Naive thymus-derived CD8-positive, alpha-beta T cell (primary cell): ENCODE measurements at places on chromosomes 13 and 19. TPM values are rescaled to one million over a fixed set of nuclear protein-coding genes. Genes with fewer than 3 reads are reported as not detected.

DNA sequence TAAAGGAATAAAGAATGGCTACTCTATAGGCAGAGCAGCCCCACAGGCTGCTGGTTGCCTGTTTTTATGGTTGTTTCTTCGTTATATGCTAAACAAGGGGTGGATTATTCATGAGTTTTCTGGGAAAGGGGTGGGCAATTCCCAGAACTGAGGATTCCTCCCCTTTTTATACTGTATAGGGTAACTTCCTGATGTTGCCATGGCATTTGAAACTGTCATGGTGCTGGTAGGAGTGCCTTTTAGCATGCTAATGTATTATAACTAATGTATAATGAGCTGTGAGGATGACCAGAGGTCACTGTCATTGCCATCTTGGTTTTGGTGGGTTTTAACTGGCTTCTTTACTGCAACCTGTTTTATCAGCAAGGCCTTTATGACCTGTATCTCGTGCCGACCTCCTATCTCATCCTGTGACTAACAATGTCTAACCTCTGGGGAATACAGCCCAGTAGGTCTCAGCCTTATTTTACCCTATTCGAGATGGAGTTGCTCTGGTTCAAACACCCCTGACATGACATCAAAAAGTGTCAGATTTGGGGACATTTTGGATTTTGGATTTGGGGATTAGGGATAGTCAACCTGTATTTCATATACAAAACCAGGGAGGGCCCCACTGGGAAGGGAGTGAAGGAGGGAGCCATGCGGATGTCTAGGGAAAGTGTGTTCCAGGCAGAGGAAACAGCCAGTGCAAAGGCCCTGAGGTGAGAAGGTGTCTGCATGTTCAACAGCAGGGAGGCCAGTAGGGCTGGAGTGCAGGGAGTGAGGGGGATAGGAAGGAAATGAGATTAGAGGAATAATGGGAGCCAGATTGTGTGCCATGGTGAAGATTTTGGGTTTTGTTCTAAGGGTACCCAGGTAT, 10.9 kb downstream of the FXYD5 start:
- no peak for DNase-seq
- peaks cover 49% of the 10 kb centered on the region for H3K4me1 ChIP-seq
- peaks cover 38% of the 10 kb centered on the region for H3K36me3 ChIP-seq
- H3K27ac ChIP-seq: peak overlapping the region; percentile 79

The TYROBP gene
- total RNA-seq: 3.1 TPM

The NLRP4 gene
- total RNA-seq: not detected

GRCh38 chr13:45773236-45773635, 71.1 kb downstream of the CBY2 start:
- no peaks in the 10 kb centered on the region for H3K36me3 ChIP-seq
- no peak overlapping the region for H3K4me3 ChIP-seq
- H3K27me3 ChIP-seq: peaks cover 12% of the 10 kb centered on the region

GRCh38 chr13:66069570-66069969, 1160.6 kb downstream of the PCDH9 start:
- no peak overlapping the region for H3K4me3 ChIP-seq
- DNase-seq: no peak
- no peaks in the 10 kb centered on the region for H3K27me3 ChIP-seq
- no peaks in the 10 kb centered on the region for H3K36me3 ChIP-seq

DNA sequence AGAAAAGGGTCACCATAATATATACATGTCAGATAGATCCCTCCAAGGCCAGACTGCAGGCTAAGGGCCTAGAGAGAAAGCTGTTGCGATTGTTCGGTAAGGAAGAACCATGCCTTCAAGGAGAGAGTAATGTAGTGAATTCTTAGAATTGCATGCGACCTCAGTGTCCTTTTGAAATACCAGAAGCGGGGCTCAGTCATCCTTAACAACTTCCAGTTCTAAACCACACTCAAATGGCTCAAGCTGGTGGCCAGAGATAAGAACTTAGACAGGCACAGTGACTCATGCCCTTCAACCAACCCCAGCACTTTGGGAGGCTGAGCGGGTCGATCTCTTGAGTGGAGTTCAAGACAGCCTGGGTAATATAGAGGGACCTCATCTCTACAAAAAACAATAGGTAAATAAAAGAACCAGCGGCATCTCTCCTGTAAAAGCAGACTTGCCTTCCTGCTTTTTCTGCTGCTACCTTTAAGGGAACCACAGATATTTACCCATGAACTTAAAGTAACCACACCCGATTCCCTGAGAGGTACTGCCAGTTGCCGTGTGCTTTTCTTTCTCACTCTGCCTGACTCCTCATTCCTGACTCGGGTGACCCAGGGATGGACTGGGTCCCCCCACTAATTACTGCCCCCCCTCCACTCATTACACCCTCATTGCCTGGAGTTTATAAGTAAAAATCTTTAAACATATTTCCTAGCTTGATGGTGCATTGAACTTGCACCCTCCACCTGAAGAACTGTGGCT, 15.4 kb upstream of the SIGLEC6 start:
- no peak overlapping the region for H3K4me3 ChIP-seq
- no peaks in the 10 kb centered on the region for H3K36me3 ChIP-seq
- peaks cover 56% of the 10 kb centered on the region for H3K27me3 ChIP-seq
- DNase-seq: no peak

GRCh38 chr13:102325321-102325720, 76.5 kb downstream of the FGF14 start:
- no peaks in the 10 kb centered on the region for H3K4me1 ChIP-seq
- H3K4me3 ChIP-seq: no peak overlapping the region
- H3K36me3 ChIP-seq: no peaks in the 10 kb centered on the region
- DNase-seq: no peak
- H3K27ac ChIP-seq: no peak overlapping the region

- peaks cover 63% of the 10 kb centered on the region for H3K36me3 ChIP-seq
- peak; percentile 77 for DNase-seq
- H3K4me1 ChIP-seq: peaks cover 19% of the 10 kb centered on the region
- peak within 1 kb of the TSS; percentile 96 for H3K27ac ChIP-seq
- H3K27me3 ChIP-seq: peaks cover 29% of the 10 kb centered on the region
- peak within 1 kb of the TSS; percentile 97 for H3K4me3 ChIP-seq
Observed at GRCh38 chr19:56476651-56477428, at the start of gene ZNF667. Gene ZNF667 (minus strand): TSS chr19:56477345. CDS start chr19:56462370, 14,975 bp downstream.

DNA sequence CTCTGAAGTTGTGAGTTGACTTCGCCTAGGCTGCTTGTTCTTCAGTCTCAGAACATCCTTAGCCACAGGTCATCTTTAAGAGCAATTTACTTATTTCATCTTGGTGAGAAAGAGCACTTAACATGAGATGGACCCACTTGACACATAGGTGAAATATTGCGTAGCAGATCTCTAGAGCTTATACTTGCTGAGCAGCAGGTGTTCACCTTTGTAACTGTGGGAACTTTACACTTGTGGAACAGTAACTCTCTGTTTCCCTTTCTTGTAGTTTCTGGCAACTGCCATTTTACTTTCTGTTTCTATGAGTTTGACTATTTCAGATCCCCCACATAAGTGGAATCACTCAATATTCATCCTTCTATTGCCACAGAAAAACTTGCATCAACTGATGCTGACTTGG, 95.7 kb downstream of the SLC10A2 start:
- H3K27me3 ChIP-seq: peaks cover 3% of the 10 kb centered on the region
- H3K4me3 ChIP-seq: no peak overlapping the region
- H3K36me3 ChIP-seq: no peaks in the 10 kb centered on the region
- H3K27ac ChIP-seq: no peak overlapping the region
- no peak for DNase-seq

DNA sequence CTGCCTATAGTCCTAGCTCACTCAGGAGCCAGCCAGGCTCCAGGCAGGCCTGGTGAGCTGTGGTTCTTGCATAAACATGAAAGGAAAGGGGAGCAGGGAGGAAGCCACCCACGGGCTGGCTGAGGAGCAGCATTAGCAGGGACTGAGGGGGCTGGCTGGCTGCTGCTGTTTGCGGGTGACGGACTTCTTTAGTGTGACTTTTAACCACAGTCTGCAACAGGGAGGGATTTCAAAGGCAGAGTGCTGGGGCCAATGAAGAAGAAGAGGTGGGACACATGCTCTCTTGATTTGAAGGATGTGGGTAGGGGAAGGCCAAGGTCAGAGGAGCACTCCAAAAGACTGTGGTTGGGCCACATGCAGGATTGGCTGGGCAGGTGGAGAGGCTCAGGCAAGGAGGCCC, 223.0 kb downstream of the DNAJC15 start:
- no peak overlapping the region for H3K4me3 ChIP-seq
- no peak overlapping the region for H3K27ac ChIP-seq
- H3K36me3 ChIP-seq: peaks cover 7% of the 10 kb centered on the region
- no peaks in the 10 kb centered on the region for H3K4me1 ChIP-seq
- DNase-seq: no peak

- H3K27ac ChIP-seq: no peak overlapping the region
- peaks cover 74% of the 10 kb centered on the region for H3K27me3 ChIP-seq
- no peak for DNase-seq
- no peaks in the 10 kb centered on the region for H3K36me3 ChIP-seq
- peaks cover 20% of the 10 kb centered on the region for H3K4me1 ChIP-seq
- H3K4me3 ChIP-seq: no peak overlapping the region
Observed at GRCh38 chr13:23580684-23581060, 10.5 kb downstream of the TNFRSF19 start.

GRCh38 chr13:31111136-31111535, 50.6 kb downstream of the HSPH1 start:
- DNase-seq: no peak
- H3K4me3 ChIP-seq: no peak overlapping the region
- peaks cover 5% of the 10 kb centered on the region for H3K27me3 ChIP-seq
- no peak overlapping the region for H3K27ac ChIP-seq

DNA sequence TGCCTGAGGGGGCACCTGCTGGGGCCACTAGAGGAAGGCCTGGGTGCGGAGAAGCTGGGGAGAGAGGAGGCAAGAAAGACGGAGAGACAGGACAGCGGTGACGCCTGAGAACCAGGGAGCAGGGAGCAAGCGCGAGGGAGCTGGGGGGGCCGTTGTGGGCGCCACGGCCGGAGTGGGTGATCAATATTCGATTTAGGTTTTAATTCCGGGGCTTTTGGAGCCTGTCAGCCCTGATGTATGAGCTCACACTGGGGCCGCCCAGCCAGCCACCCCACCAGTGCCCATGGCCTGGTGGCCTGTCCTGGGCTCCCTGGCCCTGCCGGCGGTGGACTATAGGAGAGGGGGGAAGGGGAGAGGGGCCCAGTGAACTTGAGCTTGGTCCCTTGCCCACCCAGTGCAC, 8.7 kb upstream of the ERFL start:
- H3K27me3 ChIP-seq: peaks cover 1% of the 10 kb centered on the region
- peak overlapping the region; percentile 30 for H3K4me3 ChIP-seq
- peak overlapping the region; percentile 73 for H3K27ac ChIP-seq
- no peak for DNase-seq
- H3K4me1 ChIP-seq: peaks cover 71% of the 10 kb centered on the region

The C19orf18 gene
- 2.9 TPM for total RNA-seq

DNA sequence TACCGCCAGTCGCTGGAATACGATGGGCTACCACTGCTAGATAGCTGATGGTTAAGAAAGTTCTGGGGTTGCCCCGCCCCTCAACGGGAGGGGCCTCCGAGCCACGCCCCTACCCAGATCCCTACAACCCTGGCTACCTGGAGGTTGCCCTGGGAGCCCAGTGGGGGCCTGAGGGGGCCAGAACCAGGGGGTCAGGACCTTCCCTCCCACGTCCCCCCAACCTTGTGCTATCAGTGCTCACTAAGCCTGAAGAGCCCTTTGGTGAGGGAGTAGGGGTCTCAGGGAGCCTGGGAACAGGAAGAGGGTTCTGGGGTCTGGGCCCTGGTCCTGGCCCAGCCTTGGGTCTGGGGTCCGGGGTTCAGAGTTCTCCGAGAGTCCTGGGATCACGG, 8.9 kb downstream of the OCEL1 start:
- peak overlapping the region; percentile 27 for H3K27ac ChIP-seq
- H3K4me1 ChIP-seq: peaks cover 14% of the 10 kb centered on the region
- H3K27me3 ChIP-seq: no peaks in the 10 kb centered on the region
- peak overlapping the region; percentile 82 for H3K4me3 ChIP-seq

The ATP4B gene
- total RNA-seq: not detected

GRCh38 chr19:3698386-3698950, 1.8 kb downstream of the PIP5K1C start:
- H3K4me3 ChIP-seq: peak overlapping the region; percentile 51
- no peak overlapping the region for H3K27ac ChIP-seq
- DNase-seq: no peak
- peaks cover 30% of the 10 kb centered on the region for H3K4me1 ChIP-seq
- no peaks in the 10 kb centered on the region for H3K27me3 ChIP-seq
- no peaks in the 10 kb centered on the region for H3K36me3 ChIP-seq

The CFAP97D2 gene
- 1.5 TPM for total RNA-seq

- no peaks in the 10 kb centered on the region for H3K27me3 ChIP-seq
- H3K36me3 ChIP-seq: no peaks in the 10 kb centered on the region
- peak overlapping the region; percentile 96 for H3K4me3 ChIP-seq
- peaks cover 26% of the 10 kb centered on the region for H3K4me1 ChIP-seq
- DNase-seq: no peak
- peak overlapping the region; percentile 87 for H3K27ac ChIP-seq
Observed at GRCh38 chr19:43574424-43575155, 737 bp downstream of the XRCC1 start.

- H3K27me3 ChIP-seq: no peaks in the 10 kb centered on the region
- peaks cover 7% of the 10 kb centered on the region for H3K4me1 ChIP-seq
- peak overlapping the region; percentile 77 for H3K4me3 ChIP-seq
- no peaks in the 10 kb centered on the region for H3K36me3 ChIP-seq
Observed at GRCh38 chr19:5987077-5987818, 9.3 kb upstream of the RANBP3 start.

The ELSPBP1 gene
- total RNA-seq: not detected

The PGLYRP1 gene
- total RNA-seq: not detected

- H3K4me3 ChIP-seq: no peak overlapping the region
- peaks cover 9% of the 10 kb centered on the region for H3K36me3 ChIP-seq
- H3K27ac ChIP-seq: peak overlapping the region; percentile 61
- peaks cover 6% of the 10 kb centered on the region for H3K4me1 ChIP-seq
- DNase-seq: no peak
Observed at GRCh38 chr19:55345818-55346724, 6.4 kb downstream of the KMT5C start.

DNA sequence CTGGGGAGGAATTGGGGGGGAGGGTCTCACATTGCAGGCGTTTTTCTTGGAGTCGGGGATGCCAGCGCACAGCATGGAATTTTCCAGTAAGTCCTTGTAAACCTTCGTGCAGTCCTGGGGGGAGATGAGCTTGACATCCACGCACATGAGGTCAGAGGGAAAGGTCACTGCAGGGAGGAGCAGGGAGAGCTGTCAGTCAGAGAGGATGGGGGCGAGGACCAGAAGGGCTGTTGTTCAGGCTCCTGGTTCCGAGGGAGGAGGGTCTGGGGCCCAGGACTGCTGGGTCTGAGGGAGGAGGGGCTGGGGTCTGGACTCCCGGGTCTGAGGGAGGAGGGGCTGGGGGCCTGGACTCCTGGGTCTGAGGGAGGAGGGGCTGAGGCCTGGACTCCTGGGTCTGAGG, 4.0 kb downstream of the KLK7 start:
- no peak overlapping the region for H3K4me3 ChIP-seq
- no peak for DNase-seq
- H3K27ac ChIP-seq: no peak overlapping the region
- no peaks in the 10 kb centered on the region for H3K36me3 ChIP-seq
- peaks cover 21% of the 10 kb centered on the region for H3K27me3 ChIP-seq
- H3K4me1 ChIP-seq: no peaks in the 10 kb centered on the region

GRCh38 chr19:7772752-7773291, 9.8 kb downstream of the CLEC4M start:
- peak; percentile 40 for DNase-seq
- H3K36me3 ChIP-seq: no peaks in the 10 kb centered on the region
- H3K27ac ChIP-seq: peak overlapping the region; percentile 71
- H3K4me3 ChIP-seq: no peak overlapping the region

The PDX1 gene
- not detected for total RNA-seq

The POSTN gene
- not detected for total RNA-seq
